ENCODE measurements at places on chromosomes 1 and 21.

- no peak for DNase-seq
Measured at GRCh38 chr1:223035724-223036478, 107.1 kb downstream of the TLR5 start.

GRCh38 chr1:65791801-65792668, 660 bp upstream of the PDE4B start:
- DNase-seq: peak; percentile 73

DNA sequence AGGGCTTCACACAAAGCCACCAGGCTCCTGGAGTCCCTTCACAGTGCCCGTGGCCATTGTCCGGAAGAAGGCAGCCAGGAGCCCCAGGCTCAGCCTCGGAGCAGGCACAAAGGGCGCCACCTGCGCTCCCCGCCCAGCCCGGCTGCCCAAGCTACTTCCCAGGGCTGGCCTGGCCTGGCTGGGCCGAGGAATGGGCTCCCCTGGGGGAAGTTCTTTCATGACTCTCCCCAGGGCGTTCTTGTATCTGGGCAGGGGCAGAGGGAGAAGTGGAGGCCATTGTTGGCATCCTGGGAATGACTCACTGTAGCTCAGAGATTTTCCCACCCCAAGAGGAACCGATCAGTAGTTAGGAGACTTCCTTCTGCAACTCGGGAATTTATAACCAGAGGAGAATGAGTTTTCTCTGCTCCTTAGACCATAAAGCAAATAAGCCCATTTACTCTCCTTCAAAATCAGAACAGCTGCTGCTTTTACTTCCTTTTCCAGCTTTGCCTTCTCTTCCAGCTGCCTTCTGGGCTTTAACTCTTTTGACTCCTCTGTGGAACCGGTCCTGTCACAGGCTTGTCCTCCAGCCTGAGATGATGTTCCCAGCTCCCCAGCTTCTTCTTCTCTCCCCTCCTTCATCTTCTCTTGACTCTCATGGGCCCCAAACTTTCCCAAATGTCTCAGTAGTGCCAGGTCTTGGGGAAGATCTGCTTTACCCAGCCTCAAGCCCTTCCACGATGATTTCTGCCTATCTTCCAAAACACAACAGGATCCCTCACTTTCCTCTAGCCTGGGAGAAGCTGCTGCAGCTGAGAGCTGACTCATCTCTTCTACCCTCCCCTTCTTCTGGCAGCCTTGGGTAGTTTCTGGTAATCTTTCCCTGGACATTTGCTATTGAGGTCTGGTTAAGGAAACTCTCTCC, 118.7 kb upstream of the CD34 start:
- DNase-seq: no peak

DNA sequence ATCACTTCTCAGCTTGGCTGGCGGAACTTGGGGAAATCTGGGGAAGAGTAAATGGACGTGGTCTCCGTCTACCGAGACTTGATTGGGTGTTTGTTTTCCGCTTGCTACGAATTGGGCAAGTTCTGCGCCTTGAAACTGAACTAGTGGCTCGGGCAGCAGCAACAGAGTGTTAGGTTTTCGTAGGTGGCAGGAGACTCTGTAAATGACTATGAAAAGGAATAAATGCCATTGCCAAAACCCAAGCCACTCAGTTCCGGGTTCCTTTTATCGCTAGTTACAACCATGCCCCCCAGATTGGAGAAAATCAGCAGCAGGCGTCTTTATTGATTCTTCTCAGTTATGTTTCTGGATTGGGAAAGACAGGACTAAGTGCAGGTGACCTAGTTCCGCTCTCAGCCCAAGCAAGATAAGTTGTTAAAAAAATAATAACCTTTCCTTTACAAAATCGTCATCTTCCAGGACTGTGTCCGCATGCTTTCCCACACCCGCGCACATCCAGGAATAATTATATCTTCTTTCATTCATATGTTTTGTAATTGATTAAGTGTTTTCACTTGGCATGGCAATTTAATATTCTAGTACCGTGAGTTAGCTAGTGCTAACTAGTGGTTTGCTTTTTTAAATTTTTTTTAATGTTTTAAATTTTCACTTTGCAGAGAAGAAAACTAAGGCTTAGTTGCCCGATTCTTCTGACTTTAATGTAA, 3.4 kb downstream of the LHX9 start:
- DNase-seq: no peak

DNA sequence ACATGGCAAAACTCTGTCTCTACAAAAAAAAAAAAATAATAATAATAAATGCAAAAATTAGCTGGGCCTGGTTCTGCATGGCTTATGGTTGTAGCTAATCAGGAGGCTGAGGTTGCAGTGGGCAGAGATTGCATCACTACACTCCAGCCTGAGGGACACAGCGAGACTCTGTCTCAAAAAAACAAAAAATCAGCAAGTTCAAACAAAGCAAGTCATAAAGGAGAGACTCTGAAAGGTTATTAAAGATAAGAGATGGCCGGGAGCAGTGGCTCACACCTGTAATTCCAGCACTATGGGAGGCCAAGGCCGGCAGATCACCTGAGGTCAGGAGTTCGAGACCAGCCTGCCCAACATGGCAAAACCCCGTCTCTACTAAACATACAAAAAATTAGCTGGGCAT, 28.8 kb downstream of the COP1 start:
- no peak for DNase-seq

DNA sequence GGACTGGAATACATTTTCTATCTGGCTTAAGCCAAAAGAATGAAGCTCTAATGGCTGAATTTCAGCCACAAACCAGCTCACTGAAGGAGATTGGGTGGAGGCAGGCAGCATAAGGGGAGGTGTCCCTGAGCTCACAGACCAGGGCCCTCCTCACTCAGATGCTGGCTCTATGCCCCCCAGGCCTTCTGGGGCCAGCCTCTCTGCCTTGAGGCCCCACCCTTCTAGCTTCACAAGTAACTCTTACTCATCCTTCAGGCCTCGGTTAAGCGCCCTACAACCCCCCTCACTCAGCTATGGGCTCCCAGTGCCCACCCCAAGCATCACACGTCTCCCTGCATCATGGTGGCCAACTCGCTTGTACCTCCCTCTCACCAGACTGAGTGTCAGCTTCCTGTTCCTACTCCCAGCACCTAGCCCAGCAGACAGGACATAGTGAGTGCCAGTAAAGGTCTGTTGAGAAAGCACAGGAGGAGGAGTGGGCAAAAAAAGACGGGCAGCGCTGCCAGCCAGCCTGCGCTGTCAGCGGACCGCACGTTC, 40.8 kb upstream of the GPR157 start:
- DNase-seq: no peak

- DNase-seq: no peak
Measured at GRCh38 chr1:44071461-44071860, 40.2 kb upstream of the SLC6A9 start.

DNA sequence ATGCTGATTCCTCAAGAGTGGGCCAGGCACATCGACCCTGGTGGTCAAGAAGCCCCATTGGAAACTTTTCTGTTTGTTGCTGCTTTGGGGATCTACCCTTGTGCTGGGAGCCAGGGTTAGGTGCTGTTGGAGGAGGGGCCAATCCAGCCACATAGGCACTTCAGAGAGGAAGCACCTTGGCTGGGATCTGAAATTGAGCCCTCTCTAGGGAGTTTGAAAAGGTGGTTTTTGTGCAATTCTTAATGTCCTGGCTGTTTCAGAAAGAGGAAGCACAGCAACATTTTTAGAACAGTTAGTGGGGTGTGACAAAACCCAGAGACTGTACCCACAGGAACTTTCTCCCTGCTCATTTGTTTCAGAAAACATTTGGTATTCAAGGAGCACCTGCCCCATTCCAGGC, 17.2 kb upstream of the BEND5 start:
- DNase-seq: no peak

DNA sequence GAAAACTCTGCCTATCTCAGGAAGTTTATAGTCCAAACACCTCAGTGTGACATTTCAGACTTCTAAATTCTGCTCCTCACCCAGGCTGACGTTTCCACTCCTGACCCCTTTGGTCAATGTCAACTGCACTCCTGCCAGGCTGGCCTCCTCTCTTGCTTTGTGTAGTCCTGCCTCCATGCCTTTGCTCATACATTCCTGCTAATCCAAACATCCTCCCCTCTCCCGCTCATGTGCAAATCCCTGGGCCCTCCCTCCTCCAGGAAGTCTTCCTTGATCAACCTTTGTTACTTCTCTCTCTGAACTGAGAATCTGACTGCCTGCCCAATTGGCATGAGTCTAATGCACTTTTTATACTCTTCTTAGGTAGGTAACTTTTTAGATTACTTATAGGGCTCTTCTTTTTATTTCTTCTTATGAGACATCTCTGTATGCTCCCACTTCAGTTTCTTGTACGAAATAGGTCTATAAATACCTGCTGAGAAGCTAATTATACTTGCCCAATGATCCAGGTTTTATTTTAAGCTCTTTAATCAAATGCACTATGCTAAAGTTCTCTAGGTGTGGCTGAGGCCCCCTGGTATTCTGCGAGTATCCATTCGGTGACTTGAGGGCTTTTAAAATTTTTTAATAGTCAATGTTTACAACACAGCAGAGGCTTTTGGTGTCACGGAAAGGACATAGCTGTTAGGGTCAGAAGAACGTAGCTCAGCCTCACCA, 128.1 kb downstream of the PLXNA2 start:
- DNase-seq: no peak

GRCh38 chr1:160963521-160963920, 8.9 kb upstream of the ITLN2 start:
- no peak for DNase-seq

DNA sequence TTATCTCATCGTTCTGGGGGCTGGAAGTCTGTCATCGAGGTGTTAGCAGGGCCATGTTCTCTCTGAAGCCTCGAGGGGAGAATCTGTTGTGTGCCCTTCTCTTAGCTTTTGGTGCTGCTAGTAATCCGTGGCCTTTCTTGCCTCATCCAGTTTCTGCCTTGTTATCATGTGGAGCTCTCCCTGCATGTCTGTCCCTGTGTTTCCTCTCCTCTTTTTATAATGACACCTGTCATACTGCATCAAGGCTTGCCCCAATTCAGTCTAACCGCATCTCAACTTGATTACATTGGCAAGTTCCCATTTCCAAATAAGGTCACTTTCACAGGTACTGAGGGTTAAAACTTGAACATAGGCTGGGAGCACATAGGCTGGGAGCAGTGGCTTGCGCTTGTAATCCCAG, 82.6 kb upstream of the CNIH3 start:
- DNase-seq: no peak

- DNase-seq: no peak
Measured at GRCh38 chr1:99122039-99122438, 117.4 kb upstream of the PLPPR5 start.

- no peak for DNase-seq
Measured at GRCh38 chr1:3324704-3325535, 129.5 kb upstream of the ARHGEF16 start.

- DNase-seq: no peak
Measured at GRCh38 chr1:81115422-81115821, 685.3 kb upstream of the ADGRL2 start.

DNA sequence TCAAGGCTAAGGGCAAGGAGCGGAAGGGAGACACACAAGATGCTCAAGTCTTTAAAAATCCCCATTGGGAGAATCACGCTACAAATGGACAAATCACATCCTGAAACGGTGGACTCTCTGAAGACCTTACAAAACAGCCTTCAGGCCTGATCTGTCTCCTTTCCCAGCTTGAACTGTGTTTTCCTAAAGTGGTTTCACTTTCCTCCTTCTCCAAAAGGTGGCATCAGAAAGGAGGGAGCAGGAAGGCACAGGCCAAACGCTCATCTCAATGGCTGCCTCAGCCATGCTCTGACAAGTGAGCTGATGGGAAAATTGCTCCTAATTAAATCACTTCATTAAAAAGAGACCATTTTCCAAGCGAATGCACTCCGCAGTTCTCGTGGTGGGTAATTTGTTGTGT, 47.7 kb downstream of the UTP25 start:
- no peak for DNase-seq

DNA sequence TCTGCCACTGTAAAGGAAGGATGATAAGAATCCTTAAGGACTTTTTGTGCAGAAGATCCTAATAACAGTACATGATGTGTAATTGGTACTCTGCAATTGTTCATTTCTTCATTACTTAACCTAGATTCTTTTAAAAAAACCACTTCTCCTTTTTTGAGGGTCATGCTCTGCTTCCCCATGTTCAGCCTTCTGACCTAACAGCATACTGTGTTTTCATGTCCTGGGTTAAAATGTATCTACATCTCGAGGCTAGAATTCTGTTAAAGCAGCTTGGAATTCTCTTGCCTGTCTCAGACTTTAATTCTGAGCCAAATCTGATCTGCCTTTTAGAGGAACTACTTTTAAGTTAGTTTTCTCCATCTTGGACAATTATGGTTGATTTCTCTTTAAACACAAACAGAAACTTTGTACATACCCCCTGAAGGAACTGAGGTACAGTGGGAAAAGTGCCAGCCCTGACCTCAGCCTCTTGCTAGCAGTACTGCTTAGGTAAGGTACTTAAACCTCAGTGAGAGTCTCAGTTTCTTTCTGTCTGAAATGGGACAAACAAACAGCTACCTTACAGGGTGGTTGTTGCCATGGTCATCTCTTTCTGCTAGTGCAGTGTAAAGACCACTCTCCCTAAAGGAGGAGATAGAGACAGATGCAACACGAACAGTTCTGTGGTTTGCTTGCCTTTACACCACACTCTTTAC, 103.2 kb upstream of the DYNLT5 start:
- DNase-seq: no peak

- DNase-seq: no peak
Measured at GRCh38 chr1:243729956-243730355, 120.1 kb downstream of the AKT3 start.

DNA sequence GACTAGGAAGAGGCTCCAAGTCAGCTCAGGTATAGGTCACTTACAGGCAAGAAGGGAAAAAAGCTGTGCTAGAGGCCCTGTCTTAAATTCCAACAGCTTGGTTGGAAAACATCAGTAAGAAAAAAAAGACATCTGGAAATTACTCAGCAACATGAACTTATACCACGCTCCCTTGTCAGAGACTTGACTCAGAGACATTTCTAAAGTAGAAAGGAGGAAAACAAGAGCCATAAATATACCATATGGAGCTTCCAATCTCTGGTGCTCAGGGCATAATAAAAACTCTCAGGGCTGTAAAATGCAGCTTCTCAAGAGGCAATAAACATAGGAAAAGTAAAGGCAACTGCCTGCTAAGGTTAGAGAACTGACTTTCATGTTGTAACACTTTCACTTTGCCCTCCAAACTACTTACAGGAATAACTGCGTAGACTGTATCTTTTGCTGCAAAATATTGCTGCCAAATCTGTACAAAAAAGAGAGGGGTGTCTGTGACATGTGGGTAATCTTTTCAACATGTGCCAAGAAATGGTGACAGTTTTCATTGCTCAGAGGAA, 14.7 kb downstream of the ATPAF1 start:
- no peak for DNase-seq

DNA sequence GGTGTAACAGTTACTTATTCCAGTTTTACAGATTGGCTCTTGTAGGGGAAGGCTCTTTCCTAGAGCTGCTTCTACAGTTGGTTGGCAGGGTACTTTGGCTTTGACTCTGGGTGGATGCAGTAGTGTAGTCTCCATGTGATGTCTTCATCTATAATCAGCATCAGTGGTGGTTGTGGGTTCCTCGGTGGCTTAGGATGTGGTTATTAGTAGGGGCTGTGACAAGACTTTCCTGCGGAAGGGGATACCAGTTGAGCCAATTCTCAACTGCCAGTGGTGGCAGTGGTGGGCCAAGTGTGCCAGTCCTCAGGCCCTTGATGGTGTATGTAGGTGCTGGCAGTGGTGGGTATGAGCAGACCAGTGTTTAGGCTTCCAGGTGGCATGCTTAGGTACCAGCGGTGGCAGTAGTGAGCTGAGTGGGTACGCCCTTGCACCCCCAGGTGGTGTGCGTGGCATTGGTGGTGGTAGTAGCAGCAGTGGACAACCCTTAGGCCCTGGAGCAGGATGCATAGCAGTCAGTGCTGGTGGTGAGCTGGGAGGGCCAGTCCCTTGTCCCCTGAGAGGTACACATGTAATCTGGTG, 27.2 kb upstream of the KLF18 start:
- DNase-seq: no peak

Measured in NCI-H526 (cell line).